Right ventricle myocardium inferior (tissue), 1 donor: ENCODE measurements at places on chromosomes 13 and 19.
A peak's percentile ranks its signal among the peaks of the same experiment; 100 is the strongest.

GRCh38 chr19:32543115-32543900 is 37.7 kb upstream of the PDCD5 start:
- no peak for DNase-seq

DNA sequence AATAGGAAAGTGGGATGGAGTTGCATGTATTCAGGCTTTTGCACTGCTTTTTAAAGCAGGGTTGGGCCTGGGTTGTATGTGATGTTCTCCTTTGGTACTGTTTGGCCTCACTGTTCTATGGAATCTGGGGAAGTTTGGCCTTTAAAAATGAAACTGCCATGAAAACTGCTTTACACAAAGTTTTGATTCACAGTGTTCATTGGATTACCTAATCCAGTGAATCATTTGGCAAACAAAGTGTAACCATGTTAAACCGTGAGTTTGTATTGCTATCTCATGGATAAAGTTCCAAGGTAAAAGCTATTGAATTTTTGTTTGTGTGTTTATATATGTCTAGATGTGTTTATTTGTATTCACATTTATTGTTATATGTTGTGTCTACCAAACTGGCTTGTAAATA is 1658.6 kb downstream of the OLFM4 start:
- no peak for DNase-seq

- peak; percentile 84 for DNase-seq
Measured at GRCh38 chr19:5340637-5341447, at the start of gene PTPRS. Gene PTPRS (minus strand): TSS chr19:5340812. CDS start chr19:5286140, 54,672 bp downstream.

DNA sequence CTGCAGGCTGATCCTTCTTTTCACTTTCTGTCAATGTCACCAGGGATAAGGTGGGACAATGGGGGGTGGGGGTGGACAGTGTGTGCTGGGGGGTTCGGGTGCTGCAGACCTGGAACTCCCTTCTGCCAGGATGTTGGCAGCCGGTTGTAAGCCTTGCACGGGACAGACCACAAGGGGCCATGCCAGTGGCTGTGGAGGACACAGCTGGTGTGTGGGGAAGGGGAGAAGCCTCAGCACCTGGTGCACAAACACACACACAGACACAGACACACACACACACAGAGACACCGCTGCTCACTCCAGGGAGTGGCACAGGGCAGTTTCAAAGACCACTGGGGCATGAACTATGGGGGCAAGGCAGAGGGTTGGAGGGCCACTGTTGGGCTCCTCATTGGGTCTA is 3.6 kb downstream of the F2RL3 start:
- no peak for DNase-seq

DNA sequence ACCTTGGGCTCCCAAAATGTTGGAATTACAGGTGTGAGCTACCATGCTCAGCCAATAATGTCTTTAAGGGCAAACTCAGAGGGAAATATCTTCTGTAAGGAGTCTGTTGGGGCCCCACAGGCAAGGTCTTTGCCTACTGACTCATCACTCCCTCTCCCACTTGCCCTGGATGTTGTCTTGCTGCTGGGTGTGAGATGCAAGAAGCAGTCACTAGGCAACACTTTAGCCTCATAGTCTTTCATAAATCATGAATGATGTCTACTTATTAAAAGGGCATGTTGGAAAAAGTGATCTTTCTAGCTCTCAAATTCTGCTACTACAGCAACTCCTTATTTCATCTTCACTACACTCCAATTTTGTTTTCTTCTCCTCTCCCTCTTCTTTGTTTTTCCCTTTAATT is 34.6 kb upstream of the SLC10A2 start:
- no peak for DNase-seq

DNA sequence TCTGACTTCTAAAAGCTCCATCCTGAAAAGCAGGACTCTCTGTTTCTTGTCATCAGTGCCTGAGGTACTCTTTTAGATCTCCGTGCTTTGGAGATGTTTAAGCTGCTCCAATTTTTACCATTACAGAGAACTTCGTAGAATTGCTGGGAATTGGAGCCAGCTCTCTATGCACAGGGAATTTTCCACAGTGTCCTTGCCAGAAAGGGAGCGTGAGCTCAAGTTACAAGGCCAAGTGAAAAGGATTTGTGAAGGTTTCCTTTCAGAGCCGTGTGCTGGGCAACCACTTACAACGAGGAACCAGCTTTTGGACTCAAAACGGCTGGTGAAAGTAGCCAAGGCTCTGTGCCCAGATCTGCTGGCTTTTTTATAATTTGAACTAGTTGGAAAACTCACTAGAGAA is 82.6 kb downstream of the NUFIP1 start:
- DNase-seq: no peak

DNA sequence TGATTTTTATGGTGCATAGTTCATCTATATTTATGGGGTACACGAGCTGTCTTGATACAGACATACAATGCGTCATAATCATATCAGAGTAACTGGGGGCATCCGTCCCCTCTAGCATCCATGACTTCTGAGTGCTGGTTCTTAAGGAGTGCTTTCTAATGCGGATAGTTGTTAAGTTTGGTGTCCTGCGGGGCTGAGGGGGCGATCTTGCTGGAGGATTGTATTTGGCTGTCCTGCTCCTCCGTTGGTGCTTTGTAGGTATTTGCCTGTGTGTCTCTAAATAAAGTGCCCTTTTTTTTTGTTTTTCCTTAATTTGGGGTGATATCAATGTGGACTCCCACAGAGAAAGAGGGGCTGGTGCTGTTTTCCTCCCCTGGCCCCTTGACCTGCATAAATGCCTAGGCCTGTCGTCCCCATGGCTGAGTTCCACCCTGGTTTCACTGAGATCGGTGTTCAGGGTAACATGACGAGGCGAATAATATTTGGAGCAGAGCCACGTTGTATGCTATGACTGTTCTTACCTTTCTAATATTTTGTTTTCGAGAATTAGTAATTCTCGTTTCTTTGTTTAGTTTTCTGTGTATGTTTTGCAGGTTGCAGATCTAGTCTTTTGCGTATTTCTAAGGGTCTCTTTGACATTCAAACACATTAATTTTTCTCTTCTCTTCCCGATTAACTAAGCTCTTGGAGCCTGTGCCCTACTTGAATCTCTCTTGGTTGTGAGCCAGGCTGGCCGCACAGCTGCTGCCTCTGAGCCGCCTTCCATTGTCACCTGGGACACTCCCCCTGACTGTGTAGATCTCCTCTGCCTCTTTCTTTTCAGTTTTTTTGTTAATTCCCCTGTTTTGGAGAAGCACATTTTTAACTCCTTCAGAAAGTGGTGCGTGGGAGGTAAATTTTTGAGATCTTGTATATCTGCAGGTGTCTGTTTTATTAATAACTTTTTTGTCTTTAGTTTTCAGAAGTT is 100.3 kb downstream of the ARHGEF7 start:
- DNase-seq: no peak

DNA sequence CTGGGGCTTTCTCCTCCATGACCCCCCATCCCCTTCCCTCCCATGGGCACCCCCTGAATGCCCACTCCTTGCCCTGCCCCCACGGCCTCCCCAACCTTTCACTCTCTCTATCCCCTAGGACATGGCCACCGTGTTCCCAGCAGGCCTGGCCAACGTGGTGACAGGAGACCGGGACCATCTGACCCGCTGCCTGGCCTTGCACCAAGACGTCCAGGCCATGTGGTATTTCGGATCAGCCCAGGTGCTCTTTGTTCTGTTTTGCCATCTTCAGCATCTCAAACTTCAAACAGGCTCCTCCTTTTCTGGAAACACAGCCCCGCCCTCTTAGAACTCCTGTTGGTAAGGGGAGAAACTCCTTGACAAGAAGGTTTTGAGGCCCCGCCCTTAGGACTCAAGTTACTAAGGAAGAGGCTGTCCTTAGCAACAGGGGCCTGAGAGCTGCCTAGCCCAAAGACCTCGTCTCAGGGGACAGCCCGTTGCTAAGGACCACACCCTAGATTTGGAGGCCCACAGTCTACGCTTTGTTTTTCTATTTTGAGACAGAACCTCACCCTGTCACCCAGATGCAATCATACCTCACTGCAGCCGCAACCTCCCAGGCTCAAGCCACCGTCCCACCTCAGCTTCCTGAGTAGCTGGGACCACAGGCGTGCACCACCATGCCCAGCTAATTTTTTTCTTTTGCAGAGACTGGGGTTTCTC is 5.1 kb upstream of the FLT3LG start:
- DNase-seq: peak; percentile 83

DNA sequence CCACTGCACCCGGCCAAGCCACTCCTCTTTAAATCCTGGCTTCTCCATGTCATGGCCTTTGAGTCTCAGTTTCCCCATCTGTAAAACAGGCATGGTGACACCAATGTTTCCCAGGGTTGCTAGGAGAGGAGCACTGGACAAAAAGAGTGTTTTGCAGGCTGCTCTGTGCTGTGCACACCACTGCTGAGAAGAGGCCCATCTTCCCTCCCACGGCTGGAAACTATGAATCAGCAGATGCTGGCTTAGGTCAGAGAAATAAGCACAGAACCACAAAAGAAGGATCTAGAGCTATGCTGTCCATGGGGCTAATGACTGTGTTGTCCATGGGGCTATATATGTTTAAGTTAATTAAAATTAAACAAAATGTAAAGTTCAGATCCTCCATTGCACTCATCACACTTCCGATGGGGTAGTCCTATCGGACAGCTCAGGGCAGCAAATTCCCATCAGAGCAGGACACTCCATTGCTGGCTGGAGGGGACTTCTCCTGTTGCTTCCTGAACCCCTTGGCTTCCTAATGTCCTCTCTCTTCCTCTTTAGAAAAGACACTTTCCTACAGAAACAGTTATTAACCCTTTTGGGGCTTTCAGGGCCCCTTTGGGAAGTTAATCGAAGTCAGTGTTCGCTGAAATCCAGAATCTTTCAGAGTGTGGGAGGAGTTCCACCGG is 37.1 kb downstream of the TSHZ3 start:
- no peak for DNase-seq

- DNase-seq: peak; percentile 37
Measured at GRCh38 chr19:10811391-10812111, 24.5 kb downstream of the TMED1 start.

- DNase-seq: no peak
Measured at GRCh38 chr19:51820011-51820410, 25.1 kb downstream of the FPR3 start.

DNA sequence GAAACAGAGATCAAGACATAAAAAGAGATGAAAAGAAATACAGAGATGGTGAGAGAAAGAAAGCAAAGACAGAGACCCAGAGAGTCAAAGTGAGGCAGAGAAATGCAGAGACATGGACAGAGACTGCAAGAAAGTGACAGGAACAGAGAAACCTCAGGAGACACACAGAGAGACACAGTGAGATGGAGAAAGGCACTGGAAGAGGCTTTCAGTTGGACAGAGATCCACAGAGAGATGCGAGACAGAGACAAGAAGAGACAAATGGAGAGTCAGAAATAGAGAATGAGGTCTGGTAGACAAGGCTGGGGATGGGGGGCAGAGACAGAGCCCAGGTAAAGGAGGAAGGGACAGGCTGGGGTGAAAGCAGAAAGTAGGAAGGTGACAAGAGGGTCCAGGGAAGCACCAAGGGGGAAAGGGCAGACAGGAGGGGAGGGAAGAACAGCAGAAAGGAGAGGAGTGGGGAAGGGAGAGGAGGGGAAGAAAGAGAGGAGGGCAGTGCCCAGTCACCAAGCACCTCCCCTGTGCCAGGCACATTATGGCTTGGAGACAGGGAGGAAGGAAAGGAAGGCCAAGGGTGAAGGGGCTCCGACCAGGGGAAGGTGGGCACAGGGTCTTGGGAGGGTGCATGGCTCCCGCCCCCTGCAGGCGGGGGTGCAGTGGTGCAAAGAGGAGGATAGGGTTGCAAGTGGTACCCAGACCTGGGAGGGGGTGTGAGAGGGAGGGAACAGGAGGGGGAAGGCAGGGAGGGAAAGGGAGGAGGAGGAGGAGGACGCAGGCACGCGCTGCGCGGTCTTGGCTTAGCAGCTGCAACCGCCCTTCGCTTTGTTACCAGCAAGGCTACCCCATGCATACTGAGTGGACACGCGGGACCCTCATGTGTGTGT is 38.4 kb downstream of the DEDD2 start:
- DNase-seq: no peak

DNA sequence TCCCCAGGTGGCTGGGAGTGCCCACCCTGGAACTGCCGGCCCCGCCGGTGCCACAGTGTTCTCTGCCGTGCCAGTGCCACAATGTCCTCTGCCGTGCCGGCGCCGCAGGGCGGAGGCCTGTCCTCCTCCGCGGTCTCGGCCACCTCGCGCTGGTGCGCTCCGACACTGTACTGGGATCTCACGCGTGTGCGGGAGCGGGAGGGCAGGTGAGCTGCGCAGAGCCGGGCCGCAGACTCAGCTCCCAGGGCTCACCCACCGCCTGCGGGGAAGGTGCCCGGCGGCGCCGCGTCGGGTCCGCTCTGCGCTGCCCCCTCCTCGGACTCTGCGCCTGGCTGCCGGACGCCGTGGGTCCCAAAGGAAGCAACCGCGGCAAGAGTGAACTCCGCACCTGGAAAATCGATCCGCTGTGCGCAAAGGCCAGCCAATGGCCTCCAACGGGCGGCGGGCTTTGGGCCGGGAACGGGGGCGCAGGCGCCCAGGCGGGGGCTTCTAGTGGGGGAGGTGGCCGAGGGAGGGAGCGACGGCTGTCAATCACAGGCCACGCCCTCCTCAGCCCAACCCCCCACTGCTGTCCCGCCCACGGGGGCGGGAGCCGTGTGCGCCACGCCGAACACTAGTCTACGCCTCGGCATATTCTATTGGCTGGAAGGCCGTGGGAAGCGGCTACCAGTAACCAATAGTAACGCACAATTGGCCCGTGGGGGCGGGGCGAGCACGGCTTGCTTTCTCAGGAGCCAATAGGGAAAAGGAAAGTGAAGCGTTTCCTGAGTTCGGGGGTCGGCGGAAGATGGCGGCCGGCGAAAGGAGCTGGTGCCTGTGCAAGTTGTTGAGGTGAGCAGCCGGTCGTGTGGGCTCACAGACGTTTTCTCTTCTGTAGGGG is at the start of gene ALG11:
Gene ALG11, plus strand, starts transcription at position 767 of the 880 bp plus-strand sequence. Its CDS starts 21 bp downstream, at position 788.
- peak; percentile 99 for DNase-seq

DNA sequence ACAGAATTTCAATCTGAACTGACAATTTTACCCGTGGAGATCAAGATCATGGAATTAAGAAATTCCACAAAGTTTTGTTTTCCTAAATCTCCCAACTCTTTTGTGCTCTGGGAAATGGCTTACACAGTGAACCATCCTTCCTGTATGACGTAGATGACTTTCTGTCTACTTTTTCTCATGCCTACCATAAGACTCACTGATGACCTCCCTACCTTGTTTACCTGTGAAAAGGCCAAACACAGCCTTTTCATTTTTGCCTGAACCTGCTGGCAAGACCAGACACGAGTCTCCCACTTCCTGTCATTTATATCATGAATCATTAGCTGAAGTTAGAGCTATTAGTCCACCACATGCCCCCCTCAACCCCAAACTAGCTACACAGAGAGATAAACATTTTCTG is 4.6 kb upstream of the KBTBD6 start:
- no peak for DNase-seq

DNA sequence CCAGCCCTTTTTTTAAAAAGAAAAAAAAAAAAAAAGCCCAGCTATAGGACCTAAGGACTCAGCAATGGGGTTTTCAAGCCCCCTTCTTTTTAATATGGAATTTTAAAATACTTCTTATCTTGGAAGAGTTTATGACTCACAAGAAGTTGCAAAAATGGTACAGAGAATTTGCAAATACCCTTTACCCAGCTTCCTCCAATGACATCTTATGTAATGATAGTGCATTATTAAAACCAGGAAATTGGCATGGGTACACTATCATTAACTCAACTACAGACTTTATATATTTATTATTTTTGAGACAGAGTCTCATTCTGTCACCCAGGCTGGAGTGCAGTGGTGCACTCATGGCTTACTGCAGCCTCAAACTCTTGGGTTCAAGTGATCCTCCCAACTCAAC is 16.1 kb downstream of the TMEM38A start:
- no peak for DNase-seq
